ENCODE measurements at places on chromosomes 7 and 10.

DNA sequence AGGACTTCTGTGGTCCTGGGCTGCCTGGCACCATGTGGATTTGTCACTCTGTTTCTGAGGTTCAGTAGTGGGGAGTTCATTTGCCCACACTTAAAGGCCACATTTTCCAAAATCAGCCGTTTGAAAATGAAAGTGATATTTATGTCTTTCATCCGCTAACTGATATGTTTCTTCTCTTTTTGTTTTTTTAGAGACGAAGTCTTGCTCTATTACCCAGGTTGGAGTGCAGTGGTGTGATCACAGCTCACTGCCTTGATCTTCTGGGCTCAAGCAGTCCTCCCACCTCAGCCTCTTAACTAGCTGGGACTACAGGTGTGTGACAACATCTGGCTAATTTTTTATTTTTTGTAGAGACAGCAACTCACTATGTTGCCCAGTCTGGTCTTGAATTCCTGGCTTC lies 58.6 kb downstream of the EBLN1 start:
- DNase-seq, result no peak

DNA sequence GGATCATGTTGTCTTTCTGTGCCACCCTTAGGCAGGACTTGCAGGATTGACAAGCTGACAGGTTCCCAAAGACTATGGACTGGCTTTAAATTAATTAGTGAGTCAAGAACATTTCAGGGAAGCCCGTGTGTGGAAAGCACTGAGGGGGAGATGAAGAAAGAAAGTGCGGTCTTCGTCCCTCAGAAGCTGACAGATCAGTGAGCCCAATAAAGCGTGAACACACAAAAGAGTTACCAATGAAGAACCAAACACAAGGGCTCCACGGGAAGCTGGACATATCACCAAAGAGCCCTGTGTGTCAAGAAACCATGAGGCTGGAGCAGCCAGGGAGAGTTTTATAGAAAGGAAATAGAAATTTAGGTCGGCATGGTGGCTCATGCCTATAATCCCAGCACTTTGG lies 725.8 kb downstream of the PARD3 start:
- DNase-seq, result no peak

GRCh38 chr10:76334255-76334654 lies 902.8 kb downstream of the LRMDA start:
- DNase-seq, result no peak

DNA sequence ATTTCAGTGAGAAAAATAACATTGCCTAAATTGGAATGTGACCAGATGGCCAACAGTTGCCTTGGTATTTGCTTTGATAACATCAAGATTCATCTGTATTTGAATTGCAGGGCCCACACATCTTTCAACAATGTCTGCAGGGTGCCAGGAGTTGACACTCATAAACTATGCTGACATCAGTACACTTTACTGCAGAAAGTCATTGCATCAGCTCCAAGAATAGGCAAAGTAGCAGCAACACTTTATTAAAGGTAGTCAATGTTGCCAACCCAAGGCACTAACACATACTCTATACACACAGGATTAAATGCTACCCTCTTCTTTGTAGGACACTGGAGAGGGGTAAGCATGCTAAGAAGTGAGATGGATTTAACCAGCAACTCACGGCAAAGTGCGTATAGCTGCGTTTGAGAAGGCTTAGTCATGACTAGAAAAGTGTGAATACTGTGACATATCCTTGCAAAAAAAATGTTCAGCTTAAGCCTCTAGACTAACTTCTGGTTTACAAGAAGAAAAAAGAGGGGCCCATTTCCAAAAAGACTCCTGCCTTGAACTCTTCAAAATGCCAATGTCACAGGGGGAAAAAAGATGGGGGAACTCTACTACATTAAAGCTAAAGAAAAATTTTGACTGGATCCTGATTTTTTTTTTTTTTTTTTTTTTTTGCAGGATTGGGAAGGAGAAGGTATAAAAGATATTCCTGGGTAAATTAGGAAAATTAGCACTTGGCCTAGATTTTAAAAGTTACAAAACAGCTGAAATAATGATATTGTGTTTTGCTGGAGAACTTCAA lies 2.2 kb downstream of the BBIP1 start:
- DNase-seq, result no peak

GRCh38 chr7:2128601-2129322 lies 104.0 kb downstream of the MAD1L1 start:
- DNase-seq, result no peak

GRCh38 chr7:42689626-42690025 lies 222.2 kb downstream of the C7orf25 start:
- DNase-seq, result no peak
